ENCODE measurements at places on chromosomes 2 and 18. TPM values are rescaled to one million over a fixed set of nuclear protein-coding genes. Genes with fewer than 3 reads are reported as not detected.

DNA sequence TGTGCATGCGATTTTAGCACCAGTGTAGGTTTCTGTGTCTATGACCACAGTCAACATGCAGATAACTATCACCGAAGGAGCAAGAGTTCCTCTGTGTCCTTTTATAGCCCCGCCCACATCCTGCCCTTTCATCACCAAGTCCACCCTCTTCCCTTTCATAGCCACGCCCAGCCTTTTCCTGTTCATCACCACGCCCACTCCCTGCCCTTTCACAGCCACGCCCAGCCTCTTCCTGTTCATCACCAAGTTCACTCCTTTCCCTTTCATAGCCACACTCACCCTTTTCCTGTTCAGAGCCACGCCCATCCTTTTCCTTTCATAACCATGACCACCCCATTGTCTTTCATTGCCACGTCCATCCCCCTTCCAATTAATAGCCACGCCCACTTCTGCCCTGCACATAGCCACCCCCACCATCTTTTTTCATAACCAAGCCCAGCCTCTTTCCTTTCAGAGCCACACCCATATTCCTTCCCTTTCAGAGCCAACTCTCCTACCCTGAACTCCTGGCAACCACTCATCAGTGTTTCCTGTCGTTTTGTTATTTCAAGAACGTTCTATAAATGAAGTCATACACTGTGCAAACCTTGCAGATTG, 273.9 kb downstream of the MYT1L start:
- no peak for DNase-seq

DNA sequence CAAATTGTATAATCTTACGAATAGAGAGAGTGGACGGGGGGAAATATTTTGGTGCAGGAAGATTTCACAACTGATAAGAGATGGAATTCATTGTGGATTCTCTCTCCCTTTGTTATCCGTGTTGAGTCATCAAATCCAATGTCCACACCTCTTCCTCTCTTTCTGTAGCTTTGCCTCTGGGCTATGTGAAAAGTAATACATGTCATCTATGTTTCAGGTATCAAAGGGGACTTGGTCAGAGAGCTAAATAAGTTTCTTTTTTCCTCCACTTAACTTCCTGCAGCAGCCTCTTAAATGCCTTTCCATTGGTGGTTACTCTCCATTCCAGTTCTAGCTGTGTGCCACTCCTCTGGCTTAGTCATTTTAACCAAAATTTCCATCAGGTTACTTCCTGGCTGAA, 169.3 kb upstream of the NXPH2 start:
- DNase-seq, result no peak

Gene IL1RL1
- total RNA-seq, result not detected

Gene TTN
- 0.80 TPM for total RNA-seq

Gene GALNT14
- total RNA-seq, result 4.2 TPM

DNA sequence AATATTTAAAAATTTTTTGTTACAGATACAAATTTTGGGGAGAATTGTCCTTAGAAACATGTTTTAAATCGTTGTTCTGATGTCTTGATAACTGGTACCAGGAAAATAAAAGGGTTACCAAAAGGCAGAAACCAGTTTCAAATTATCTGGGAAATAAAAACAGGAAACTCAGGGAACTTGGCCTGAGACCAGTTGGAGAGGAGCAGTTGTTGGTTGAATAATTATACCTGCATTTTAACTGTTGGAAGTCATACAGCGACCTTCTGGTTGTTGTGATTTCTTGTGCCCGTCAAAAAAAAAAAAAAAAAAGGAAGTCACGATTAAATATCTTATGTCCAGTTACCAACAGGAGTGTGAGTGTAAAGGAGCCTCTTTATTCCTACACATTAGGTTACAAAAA, 51.8 kb downstream of the CRIM1 start:
- no peak for DNase-seq

DNA sequence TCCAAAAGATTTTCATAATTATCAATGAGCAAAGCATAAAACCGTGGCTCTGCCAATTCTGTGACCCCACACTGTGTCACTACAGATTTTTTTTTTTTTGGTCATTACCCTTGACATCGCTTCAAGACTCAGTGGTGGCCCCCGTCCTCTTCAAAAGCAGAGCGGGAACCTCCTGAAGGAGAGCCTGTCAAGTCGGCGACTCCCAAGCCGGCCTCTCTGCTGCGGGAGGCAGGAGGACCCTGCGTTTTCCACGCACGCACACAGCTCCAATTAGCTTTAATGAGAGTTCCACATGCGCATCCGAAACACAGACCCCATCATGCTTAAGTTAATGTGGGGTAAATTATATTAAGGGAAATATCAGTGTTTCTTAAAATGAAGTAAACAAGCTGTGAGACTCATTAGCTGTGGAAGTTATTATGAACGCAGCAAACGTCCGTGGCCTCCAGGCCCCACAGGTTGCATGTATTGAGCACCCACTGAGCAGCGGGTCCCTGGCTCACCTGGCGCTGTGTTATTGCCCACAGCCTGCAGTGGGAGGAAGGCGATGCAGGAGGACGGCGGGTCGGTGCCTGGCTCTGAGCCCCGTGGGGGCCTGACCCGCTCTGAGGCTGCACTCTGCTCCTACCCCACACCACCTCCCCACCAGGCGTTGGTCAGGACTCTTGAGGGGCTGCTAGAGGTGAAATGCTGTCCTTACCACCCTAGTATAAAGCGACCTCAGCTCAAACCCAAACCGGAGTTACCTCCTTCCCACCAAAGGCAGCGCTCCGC, 181.0 kb upstream of the SALL3 start:
- no peak for DNase-seq

DNA sequence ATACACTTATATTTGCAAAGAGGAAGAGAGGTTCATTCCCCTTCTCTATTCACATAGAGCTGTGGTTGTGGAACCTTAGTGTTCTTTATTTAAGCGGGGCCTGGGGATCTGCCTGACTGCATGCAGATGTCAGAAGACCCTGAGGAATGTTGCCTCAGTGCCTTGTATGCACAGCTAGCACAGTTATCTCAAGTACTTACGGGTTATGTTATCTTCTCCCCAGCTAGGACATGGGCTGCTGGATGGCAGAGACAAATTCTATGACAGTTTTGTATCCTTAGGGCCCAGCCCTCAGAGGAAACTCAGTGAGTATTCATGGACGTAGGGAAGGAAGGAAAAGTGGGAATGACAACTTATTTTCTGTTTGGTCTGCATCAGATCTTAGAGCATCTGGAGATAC, 37.7 kb upstream of the RTN4 start:
- no peak for DNase-seq

GRCh38 chr2:174591740-174592139, 5.9 kb downstream of the WIPF1 start:
- no peak for DNase-seq

Gene MAPRE3
- total RNA-seq, result 0.42 TPM

DNA sequence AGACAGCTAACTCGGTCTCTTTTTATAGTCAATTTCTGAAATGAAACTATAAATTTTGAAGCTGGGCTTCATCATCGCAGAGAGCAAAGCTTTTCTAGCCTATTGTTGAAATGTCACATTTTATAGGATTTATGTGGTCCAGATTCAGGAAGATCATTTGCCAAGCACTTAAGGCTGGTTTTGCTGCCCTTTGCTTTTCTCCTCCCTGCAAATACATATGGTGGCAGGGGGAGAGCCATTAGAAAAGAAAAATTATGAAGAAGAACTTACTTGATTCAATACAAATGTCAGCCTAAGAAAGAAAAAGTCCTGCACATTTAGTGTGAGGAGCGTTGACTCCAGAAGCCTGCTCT, 206.9 kb upstream of the NRP2 start:
- DNase-seq, result no peak

Data from H7 (cell line).